NCI-H1930 (cell line): ENCODE measurements at places on chromosomes 5 and 9.
A peak's percentile ranks its signal among the peaks of the same experiment; 100 is the strongest.

DNA sequence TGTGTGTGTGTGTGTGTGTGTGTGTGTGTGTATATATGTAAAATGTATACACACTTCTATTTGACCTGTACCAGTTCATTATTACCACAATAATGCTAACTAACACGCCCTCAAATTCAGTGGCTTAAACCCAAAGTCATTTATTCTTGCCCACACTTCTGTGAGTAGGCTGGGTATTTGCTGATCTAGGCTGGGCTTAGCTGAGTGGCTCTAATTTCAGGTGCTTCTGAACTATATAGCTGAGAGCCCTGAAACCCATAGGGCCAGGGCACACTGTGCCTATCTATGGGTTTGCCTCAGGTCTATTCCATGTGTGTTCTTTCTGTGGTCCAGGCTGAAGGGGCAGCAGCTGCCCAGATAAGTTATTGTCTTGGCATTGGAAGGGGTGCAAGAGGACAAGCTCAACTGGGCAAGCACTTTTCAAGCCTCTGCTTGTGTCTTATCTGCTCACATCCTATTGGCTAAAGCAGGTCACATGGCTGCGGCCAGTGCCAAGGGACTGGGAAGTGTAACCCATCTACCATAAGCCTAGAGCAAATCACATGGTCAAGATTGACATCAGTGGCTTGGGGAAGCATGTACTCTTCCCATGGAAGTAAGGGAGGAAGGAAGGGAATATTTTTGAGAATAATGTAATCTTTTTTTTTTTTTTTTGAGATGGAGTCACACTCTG lies 139.9 kb downstream of the PALM2AKAP2 start:
- DNase-seq: no peak

DNA sequence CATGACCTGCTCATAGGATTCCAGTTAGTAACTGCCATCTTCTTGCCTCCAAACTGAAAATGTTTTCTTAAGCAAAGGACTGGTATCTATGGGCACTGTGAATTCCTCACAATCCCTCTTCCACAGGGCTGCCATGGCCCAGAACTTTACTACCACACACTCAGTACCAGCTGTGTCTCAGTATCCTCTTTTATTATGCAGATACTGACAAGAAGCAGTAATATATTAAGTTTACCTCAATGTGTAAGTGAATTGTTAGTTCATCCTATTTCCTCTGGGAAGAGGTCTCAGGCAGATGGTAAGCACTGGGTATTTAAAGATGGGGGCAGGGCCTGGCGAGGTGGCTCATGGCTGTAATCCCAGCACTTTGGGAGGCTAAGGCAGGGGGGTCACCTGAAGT lies 320.8 kb upstream of the RFX3 start:
- no peak for DNase-seq

DNA sequence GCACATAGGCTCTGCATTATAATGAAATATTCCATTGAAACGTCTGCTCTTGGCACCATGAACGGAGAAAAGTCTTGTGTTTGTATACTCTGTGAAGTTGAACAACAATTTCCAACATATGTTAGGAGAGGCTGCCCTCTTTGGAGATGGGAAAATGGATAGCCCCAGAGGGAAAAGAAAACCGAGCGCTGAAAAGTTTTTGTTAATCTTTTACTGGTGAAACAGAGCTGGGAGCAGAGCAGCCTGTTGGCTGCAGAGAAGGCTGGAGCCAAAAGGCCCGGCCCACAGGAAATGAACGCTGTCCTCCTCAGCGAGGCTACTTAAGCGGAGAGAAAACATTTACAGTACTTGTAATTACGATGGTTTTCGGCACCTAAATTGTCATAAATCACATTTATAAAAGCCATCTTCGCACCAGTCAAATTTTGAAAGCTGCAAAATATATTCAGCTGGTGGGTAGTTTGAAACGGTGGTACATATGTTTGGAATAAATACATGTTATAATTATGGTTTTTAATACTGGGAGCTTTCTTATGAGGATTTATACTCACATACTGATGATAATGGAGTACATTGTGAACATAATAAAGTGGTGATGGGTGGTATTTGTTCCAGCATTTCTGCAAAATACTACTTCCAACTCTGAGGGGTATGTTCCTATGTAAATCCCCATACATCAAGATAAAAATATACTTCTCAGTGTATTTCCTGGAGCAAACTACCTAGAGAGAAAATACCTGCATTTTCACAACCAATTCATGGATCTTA lies 129.6 kb upstream of the CNTLN start:
- DNase-seq: no peak

DNA sequence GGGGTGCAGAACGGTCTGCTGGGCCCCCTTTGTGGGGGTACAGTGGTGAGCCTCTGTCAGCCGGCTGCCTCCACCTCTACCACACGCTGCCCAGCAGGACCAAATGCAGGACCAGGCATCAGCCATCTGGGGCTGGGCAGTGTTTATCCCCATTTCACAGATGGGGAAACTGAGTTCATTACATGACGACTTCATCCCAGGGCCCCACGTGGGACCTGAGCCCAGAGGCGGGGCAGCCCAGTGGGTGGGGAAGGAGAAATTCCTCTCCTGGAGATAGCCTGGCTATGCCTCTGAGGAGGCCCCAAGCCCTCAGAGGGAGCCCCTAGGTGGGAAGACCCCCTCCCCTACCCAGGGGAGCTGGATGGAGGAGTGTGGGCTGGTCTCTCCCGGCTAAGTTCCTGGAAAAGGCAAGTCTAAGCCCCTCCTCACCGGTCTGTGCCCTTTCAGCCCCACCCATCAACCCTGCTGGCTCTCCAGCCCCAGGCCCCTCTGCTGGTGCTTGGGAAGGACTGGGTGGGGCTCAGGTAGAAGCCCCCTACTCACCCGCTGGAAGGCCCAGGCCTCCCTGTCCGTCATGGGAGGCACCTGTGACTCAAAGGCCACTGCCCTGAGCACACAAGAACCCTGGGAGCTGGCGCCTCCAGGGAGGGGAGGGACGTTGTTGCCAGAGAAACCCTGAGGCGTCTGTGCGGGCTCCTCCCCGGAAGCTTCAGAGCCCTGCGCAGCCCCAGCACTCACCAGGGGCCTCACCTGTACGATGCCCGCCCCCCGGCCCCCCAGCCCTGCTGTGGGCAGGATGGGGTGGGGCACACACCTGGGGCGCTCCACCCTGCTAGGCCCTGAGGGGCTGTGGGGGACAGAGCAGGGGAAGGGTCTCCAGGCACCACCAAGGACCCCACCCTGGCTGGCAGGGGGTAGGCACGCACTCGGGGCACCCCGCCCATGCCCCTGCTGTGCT lies 7.4 kb upstream of the CCDC187 start:
- peak; percentile 21 for DNase-seq

GRCh38 chr9:133124123-133124906 lies 3.3 kb upstream of the RALGDS start:
- no peak for DNase-seq

DNA sequence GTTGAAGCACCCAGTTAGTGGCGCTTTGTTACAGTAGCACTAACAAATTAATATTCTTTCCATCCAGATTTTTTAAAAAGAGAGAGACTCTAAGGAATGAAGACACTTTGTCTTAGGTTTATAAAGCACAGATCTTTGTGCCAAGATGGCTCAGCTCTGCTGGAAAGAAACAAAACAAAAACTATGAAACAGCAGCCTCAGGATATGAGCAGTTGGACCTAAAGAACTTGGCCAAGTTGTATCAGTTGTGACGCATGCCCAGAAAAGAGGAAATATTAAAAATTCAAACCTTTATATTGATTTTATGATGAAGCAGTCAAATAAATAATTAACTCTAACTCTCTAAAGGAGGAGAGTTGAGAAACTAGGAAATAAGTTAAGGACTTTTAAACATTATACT lies 427.2 kb downstream of the SPOCK1 start:
- DNase-seq: no peak

DNA sequence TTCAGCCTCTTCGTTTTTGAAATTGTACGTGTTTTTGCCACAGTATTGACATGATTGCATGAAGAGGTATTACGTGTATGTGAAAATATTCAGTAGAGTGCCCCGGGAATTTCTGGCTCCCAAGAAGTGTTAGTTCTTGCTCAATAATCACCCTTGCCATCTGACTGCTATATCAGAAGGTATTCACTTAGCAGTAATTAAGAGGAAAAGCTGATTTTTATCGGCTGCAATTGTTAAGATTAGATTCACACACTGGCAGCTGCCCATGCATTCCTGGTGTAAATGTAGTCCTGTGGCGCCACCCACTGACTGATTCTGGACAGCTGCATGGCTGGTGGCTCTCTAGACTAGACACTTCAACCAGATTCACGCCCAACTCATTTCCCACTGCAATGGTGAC lies 440.1 kb upstream of the ADAMTS16 start:
- peak; percentile 66 for DNase-seq

DNA sequence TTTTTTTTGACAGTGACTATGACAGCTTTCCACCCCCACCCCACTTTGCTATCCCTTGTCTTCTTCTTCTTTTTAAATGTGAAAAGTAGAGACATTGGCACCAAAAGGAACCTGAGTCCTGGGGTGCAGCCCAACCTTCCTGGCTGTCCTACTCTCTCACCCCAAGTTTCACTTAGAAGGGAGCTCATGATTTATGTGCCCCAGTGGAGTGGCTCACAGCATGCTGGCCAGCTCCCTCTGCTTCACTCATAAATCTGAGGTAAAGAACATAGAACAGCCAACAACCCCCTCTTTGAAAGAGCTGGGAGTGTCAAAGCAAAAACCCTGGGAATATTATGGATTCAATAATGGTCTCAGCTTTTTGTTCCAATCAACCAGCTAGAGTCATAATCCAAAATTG lies 196.3 kb upstream of the DAPK1 start:
- no peak for DNase-seq

DNA sequence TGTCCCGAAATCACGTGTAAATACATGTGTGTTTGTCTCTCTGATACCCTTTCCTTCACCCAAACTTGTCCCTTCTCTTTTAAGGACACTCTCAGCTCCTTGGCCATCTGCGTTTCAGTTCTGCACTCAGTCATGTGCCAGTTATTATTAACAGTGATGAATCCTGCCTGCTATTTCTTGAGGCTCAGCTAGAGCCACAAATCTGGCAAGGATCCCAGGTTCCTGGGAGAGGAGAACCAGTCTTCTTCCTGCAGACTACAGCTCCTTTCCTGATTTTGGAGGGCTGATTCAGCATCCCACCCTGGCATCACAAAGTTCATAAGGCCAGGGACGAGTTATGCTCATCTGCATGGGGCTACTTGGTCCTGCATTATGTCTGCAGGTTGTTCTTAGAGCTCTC lies 5.6 kb downstream of the MAMDC2 start:
- no peak for DNase-seq

DNA sequence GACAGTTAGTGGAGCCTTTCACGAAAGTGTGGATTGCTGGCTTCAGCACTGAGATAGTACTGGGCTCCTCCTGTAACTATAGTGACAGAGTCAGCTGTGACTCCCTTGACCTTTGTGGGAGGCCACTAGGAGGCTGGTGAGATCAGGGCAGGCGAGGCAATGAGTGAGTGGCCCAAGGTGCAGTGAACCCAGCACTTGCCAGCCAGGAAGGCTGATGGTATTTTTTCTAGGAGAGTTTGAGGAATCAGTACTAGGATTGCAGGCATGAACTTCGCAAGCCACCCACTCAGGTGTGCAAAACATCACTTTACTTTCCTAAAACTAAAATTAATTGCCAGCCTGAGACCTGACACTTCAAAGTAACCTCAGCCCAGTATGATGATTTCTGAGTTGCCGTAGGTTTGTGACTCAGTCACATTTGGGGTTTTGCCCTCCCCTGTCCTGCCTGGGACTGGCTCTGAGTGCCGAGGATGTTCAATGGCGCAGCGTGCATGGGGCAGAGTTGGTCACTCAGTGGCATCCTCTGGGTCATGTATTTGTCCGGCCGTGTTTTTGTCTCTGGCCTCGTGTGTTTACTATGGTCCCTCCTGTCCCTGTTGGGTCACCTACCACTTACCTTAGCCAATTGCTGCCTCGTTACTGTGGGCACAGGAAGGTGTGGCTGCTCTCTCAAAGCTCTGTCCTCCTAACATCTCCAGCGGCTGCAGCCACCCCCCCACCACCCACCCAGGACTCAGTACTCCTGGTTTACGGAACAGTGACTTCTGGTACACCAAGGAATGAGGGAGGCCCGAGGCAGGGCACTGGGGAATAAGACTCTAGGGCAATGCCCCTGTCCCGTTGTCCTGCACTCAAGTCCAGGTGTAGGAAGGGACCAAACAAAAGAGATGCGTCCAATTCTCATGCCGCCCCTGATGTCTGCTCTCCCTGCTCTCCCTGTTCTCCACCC lies 67.2 kb downstream of the IL31RA start:
- DNase-seq: no peak

DNA sequence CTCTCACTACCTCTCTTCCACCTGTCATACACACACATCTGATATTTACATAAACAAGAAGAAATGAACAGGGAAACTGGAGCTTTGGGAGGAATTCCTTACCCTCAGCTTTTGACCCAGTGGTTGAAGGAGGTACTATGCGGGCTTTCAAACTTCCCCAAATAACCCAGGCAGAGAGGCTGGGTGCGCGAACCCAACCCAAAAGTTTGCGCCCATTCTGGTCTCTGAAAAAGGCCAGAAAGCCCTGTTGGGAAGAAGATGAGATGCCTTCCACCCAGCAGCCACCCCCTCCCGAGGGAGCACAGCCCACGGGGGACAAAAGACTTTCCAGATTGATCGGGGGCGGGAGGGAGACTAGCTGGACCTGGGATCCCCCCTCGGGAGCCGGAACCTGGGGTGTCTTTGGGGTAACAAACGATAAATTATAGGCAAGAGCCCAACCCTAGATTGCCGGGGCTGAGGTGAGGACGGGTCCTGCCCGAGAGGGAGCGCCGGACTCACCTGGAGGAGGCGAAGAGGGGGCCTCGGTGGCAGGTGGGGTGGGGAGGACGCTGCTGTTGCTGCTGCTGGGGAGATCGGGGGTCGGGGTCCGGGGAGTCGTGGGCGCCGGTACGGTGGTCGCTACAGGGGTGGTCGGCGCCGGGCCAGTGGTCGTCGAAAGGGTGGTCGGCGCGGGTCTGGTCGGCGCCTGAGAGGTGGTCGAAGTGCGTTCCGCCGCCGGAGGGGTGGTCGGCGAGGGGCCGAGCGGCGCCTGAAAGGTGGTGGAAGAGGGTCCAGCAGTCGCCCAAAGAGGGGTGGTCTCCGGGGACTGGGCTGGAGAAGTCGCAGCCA lies 798 bp downstream of the MEGF9 start:
- DNase-seq: no peak

DNA sequence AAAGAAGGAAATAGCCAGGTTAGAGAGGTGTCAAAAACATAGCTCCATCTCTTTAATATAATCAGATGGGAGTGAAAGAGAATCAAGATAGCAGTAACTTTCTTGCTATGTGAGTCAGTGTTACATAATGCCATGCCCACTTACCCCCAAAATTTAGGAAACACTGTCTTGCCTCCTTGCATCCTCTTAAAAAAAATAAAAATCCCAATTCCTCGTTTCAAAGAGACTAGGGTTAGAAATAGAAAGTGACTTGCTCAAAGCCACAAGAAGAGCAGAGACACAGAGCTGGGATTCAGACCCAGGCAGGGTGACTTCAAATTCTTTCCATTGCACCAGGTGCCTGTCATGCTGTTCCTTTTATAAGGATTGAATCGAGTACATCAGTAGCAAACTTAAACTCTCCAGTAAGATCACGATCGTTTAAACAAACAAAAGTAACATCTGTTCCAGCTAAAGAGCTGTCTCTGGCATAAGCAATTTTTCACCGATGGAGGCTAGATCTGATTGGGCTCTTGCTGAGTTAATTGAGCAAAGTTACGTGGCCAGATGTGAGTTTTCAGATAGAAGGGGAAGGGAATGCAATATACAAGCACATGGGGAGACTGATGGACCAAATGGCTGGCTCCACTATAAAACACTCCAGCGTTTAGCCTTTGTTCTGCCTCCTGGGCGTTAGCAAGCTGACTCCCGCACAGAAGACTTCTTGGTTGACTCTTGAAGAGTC lies 176.9 kb downstream of the PALM2AKAP2 start:
- no peak for DNase-seq
